ENCODE measurements at places on chromosomes 13 and 19.
A peak's percentile ranks its signal among the peaks of the same experiment; 100 is the strongest.

- DNase-seq, result no peak
Observed at GRCh38 chr19:33405254-33405552, 31.7 kb downstream of the CEBPG start.

DNA sequence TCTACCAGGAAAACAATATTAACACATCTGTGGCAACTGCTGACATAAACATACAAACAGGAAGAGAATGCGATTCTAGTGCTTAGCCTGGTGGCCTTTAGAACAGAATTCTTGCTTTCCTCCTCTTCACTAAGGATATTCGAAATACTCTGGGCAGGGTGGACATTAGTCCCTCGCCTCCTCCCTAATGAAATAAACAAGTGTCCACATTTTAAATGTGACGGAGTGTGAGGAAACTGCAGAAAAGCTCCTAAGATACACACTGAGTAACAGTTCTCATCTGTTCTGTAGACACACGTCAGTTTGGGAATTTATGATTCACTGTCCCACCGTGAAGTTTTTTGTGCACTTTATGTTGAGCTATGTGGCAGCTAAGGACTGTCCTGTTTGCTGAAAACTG is 639 bp downstream of the STARD13 start:
- no peak for DNase-seq

GRCh38 chr13:97019236-97019635 is 25.0 kb upstream of the OXGR1 start:
- DNase-seq, result no peak

- no peak for DNase-seq
Observed at GRCh38 chr13:36680913-36681312, 7.1 kb downstream of the SERTM1 start.

DNA sequence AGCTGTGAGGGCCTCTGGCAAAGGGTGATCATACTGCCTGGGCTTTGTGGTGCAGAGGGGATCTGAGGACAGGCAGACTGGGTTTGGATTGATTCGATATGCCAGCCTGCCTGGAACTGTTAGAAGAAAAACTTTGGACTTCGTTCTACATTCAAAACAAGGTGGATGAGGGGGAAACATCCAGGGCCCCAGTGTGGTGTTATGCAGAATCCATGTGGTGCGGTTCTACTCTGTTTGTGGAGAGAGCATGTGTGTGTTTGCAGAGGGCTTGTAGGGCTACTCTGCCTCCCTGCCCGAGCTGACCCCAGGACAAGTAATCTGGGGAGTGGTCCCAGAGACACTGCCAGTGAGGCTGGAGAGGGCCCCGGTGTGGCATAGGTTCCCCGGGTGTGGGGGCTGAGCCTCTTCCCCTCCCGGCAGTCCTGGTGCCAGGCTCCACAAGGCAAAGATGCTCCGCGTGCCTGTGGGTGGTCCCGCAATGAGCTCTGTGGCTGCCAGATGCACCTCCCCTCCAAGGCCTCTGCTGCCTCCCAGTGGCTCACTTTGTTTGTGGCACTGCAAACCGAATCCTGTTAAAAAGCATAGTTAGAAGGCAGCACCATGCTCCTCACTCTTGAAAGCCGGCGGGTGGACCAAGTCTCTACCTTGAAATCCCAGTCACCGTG is 22.3 kb upstream of the TFDP1 start:
- peak; percentile 68 for DNase-seq

- DNase-seq, result no peak
Observed at GRCh38 chr19:47729468-47729798, 15.9 kb upstream of the NOP53 start.

- no peak for DNase-seq
Observed at GRCh38 chr19:8004723-8005513, 523 bp downstream of the ELAVL1 start.

- peak; percentile 53 for DNase-seq
Observed at GRCh38 chr19:40523322-40524047, 53.2 kb upstream of the SHKBP1 start.

DNA sequence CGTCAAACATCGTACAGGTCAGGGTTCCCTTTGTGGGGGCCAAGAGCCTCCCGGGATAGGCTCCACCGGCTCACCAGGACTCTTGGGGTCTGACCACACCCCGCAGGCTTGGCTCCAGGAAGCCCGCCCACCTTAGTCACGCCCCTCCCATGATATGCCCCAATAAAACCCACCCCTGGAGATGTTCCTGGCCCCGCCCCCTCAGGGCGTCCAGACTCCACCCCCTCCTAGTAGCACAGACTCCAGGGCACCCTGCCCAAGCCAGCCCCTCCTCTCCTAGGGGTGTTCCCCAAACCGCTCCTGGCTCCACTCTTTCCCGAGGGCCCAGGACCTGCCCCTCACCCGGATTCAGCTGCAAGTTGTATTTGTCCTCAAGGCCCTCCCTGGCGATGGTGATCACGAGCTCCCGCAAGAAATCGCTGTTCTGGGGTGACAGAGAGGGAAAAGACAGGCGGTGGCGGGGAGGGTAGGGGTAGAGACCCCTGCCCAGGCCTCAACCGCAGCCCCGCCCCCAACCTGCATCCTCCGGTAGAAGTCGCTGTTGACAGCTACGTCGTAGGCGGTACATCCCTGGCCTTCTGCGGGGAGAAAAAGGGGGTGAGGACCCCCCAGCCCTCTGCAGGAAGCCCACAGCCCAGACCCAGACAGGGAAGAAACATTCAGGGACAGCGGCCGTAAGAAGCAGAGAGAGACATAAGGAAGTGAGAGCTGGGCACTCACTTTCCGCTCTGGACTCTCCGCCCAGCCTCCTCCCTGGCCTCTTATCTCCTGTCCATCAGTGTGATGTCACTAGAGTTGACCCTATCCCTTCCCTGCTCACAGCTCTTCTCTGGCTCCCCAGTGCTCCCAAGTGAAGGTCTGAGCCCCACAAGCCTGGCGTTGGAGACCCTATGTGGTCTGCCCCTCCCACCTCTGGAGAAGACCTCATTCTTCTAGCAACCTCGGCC is 3.9 kb downstream of the PIH1D1 start:
- DNase-seq, result no peak

GRCh38 chr19:53704011-53704410 is 72.2 kb downstream of the DPRX start:
- DNase-seq, result no peak

GRCh38 chr13:112059457-112060281 is 7.3 kb upstream of the SOX1 start:
- DNase-seq, result no peak

- DNase-seq, result no peak
Observed at GRCh38 chr19:37217480-37217774, 587 bp upstream of the ZNF383 start.

- DNase-seq, result no peak
Observed at GRCh38 chr13:84659359-84659661, 777.0 kb upstream of the SLITRK1 start.

DNA sequence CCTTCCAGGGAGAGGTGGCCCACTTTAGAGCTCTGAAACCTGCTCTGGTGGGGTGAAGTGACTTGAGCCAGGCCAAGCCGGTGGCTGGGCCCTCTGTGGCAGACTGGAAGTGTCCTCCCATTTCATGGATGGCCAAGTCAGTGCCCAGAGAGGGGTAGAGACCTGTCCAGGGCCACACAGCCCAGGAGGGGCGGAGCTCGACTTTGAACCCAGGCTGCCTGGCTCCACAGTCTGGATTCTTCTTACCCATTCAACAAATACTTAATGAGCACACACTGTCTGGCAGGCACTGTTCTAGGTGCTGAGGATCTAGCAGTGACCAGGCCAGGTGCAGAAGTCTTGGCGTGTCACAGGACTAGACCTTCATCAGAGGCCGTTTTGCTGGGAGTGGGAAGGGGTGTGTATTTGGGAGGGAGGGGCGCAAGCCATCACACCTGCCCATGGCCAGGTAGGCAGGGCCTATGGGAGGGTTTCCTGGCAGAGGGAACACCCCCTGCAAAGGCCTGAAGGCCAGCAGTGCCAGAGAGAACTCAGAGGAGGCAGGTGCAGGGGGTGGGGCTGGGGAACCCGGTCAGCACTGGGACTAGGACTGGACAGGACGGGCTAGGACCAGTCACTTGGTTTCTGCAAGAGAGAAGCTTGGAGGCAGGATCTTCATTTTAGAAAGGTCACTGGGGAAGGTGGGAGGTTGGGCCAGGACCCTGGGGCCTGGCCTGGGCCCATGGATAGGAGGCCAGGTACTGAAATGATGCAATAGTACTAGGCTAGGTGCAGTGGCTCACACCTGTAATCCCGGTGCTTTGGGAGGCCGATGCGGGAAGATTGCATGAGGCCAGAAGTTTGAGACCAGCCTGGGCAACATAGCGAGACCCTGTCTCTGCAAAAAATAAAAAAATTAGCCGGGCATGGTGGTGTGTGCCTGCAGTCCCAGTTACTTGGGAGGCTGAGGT is 31.8 kb downstream of the DNM2 start:
- no peak for DNase-seq

GRCh38 chr19:52691215-52691610 is 43.6 kb downstream of the ZNF611 start:
- no peak for DNase-seq

GRCh38 chr19:29663861-29664752 is 1.2 kb upstream of the PLEKHF1 start:
- DNase-seq, result no peak

DNA sequence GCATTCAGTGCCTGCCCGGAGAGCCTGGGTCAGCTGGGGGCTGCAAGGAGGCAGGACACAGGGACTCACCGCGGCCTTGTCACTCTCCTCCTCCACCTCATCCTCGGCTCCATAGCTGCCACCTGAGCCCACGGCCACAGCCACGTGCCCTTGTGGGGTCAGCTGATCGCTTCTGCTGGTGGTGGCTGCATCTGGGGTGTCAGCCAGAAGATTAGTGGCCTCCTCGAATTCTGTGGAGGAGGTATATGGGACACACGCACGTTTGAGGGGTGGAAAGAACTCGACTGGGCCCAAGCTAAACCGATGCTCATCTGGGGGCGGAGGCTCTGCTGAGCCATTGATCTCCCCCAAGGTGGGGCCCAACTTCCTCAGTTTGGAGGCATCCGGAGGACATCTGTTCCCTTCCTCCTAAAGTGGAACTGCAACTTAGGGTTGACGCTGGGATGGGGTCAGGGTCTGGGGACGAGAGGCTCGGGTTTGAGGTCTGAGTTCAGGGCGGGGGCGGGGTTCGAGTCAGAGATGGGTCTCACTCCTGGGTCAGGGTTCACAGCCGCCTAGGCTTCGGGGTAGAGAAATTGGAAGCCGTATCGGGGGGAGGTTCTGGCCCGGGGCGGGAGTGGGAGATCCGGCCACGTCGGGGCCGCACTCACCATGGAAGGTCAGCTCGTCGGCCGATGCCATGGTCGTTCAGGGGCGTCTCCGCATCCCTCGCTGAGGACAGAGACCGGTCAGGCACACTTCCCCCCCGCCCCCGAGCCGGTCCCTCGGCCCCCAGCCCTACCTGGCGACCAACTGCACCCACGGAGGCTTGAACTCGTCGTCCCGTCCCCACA is 493 bp downstream of the YIPF2 start:
- no peak for DNase-seq

DNA sequence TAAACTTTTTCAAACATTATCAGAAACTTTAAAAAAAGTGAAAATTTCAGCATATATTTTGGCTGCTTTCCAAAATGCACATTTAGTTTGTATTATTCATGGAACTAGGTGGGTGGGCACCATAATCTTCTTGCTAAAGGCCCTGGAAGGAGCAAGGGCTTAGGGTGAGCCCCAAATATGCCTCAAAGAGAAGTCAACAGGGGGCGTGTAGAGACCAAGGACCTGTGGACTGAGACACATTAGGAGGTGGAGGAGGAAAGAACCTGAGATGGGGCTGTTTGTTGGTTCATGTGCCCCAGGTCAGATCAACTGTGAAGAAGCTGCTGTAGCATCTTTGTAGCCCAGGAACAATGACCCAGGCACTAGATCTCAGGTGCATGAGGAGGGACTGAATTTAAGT is 79.6 kb upstream of the OLFM4 start:
- no peak for DNase-seq

GRCh38 chr13:38045278-38046048 is 175.9 kb upstream of the TRPC4 start:
- no peak for DNase-seq

GRCh38 chr13:79782541-79783205 is 301.7 kb downstream of the NDFIP2 start:
- DNase-seq, result no peak

DNA sequence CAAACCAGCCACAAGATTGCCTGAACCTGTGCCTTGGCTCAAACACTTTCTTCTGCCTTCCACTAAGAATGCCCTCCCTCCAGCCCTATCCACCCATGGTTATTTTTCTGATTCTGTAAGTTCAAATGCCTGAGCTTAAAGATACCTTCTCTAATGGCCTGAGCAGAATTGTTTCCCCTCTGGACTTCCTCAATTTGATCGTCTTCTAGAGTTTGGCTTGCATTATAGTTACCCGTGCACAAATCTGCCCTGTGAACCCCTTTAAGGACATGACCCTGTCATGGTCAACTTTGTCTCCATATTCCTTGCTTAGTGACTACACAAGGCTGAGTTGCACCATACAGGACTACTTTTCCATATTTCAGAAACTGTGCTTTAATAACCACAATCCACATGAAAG is 481.0 kb downstream of the FOXO1 start:
- DNase-seq, result no peak

All from GM12891 (cell line).